ENCODE measurements at places on chromosomes 3 and 15. TPM values are rescaled to one million over a fixed set of nuclear protein-coding genes. Genes with fewer than 3 reads are reported as not detected.

GNAT1 gene
- not detected for total RNA-seq

SH2D7 gene
- total RNA-seq = not detected

PLCH1 gene
- 3.2 TPM for total RNA-seq

SEMA3B gene
- 29.5 TPM for total RNA-seq

BHLHE40 gene
- total RNA-seq = 47.2 TPM

CYP8B1 gene
- not detected for total RNA-seq

GOLGA6B gene
- total RNA-seq = not detected

GOLGA8J gene
- not detected for total RNA-seq

GOLGA6L7 gene
- total RNA-seq = not detected

FAM81A gene
- total RNA-seq = 3.0 TPM

NLGN1 gene
- 1.4 TPM for total RNA-seq

SCAMP5 gene
- 19.5 TPM for total RNA-seq

LIPH gene
- total RNA-seq = 1.9 TPM

RGMA gene
- 0.40 TPM for total RNA-seq

GRCh38 chr15:70096215-70097062 lies 1.3 kb downstream of the TLE3 start:
- no peak for DNase-seq

- DNase-seq = no peak
Measured at GRCh38 chr3:87413814-87414213, 137.4 kb upstream of the POU1F1 start.

DNA sequence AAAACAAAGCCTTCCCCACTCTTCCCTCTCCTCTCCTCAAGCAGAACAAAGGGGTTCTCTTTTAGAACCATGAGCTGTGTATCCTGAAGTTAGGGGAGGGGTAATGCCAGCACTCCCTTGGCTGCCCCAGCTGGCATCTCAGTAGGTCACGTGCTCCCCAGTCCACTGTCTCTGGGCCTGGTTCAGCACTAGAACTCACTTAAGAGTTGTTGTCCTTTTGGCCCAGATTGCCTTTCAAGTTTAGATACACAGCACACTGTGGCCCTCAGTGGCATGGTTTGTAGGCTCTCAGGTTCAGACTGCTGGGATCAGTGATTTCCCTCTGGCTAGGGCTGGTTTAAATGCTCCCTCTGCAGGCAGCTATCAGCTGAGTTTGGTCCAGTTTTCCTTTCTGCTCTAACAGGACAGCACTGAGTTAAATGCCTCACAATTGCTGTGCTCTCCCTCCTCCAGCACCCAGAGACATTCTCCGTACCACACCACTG lies 188.4 kb upstream of the ST8SIA2 start:
- DNase-seq = no peak

- DNase-seq = no peak
Measured at GRCh38 chr15:42344763-42345162, 14.5 kb upstream of the CAPN3 start.

- peak; percentile 81 for DNase-seq
Measured at GRCh38 chr15:22895465-22896190, 57.2 kb downstream of the NIPA2 start.

GRCh38 chr15:91128016-91128415 lies 28.0 kb downstream of the SV2B start:
- DNase-seq = no peak

DNA sequence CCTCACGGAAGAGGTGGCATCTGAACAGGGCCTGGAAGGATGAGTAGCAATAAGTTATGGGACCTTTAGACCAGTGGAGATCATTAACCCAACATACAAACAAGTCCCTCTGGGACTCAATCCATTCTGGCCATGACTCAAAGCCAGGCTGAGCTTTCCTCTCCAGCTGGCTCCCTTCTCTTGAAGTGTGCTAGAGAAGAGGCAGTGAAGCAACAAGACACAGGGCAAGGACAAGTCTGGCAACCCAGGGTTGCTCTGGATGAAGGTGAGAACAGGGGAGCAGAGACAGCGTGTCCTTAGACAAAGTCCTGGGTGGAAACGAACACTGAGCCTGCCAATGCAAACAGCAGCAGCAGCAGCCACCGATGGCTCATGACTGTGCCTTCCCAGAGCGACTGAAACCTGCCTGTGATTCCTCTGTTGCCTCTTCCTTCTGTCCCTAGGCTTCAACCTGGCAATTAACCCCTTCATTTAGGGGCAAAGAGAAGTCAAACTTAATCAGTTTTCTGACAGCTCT lies 86.8 kb downstream of the BDH1 start:
- DNase-seq = peak; percentile 76

DNA sequence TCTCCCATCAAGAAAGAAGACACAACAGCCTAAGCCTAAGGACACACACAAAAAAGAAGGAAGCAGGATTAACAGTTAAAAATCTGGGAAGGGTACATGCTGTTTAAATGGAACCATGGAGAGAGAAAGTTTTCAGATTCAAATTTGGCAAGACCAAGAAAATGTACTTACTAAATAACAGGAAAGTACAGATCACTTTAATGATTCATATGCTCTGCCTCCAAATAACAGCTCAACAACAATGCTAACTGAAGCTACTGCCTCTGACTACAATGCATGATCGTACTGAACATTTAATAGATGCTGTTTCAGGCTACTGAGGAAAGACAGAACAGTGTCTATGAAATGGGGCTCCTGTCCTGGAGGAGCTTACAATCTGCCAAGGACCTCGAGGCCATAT lies 8.4 kb upstream of the NMB start:
- no peak for DNase-seq

GRCh38 chr3:173096140-173096539 lies 44.9 kb downstream of the SPATA16 start:
- DNase-seq = no peak

DNA sequence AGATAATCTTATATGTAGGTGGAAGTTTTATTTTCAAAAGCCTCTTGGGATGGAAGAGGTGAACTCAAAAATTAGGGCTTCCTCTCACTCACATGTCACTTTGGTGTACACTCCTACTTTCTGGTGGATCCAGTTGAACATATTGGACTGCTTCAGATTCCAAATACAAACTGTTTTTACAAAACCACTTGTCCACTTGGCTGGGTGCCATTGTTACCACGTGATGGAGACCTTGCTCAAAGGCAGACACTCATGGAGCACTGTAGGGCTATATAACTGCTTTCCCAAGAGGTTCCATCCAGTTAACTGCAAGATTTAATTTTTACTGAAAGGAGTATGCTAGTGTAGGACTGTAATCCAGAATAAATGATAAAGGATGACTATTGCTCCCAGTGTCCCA lies 307.0 kb downstream of the EPHA6 start:
- no peak for DNase-seq

GRCh38 chr3:127690823-127691452 lies 18.2 kb downstream of the ABTB1 start:
- DNase-seq = no peak

DNA sequence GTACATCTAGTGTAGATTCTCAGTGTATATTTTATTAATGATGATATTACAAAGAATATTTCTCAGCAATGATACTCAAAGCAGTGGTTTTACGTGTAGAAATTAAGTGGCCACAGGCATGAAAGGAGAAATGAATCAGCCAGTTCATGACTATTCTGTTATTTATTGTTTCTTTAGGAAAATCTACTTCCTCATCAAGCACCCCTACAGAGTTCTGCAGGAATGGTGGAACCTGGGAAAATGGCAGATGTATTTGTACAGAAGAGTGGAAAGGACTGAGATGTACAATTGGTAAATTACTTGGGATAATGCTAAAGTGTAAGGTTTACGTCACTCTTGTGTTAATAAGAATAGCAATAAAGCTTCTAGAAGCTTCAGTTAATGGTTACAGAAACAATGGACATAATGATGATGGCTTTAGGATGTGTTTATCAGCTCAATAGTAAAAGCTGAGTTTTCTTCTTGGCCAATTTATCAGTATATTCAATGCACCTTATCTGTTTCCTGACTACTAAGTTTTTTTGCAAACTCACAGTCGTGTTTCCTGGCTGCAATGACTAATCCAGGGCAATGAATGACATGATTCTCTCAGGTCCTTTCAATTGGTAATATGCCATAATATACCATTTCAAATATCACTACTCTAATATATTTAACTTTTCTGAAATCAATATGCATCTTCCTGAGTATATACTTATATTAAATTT lies 20.2 kb downstream of the ADGRG7 start:
- no peak for DNase-seq

DNA sequence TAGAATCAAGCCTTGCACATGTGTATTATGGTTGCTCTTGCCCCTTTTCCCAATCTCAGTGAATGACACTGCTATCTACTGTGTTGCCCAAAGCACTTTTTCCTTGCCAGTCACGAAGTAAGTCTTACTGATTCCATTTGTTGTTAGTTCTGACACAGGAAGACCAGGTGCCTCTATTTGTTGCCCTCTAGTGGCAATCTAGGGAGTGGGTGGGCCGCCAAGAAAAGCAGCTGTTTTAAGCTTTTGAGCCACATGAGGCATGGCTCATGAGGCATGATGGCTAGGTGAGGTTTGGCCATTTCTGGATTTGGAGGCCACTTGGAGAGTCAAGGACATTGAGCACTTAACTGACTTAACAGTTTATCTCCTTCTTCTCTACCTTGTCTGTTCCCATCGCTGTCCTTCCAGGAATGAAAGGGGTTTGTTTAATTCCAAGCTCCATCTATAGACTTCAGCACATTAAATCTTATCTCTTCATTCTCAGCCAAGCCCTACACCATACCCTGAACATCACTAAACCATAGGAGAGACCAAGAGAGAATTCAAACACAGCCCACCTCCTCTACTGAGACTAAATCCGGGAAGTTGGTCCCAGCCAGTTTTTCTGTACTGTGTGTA lies 103.1 kb downstream of the HCN4 start:
- DNase-seq = no peak

DNA sequence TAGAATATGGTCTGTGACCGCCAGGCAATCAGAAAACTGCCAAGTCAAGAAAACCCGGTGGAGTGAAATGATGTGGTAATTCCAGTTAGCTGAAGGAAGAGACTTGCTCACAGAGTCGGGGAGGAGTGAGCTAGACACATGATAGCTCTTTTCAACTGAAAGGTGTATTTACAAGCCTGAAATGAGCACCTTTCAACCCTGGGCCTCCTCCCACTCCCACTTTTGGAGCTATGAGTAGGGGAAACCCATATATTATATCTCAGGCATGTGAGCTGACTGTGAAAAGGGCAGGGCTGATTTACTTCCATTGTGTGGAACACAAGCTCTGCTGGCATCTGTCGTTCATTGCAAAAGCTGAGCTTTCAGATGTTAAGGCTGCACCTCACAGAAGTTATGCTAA lies 960.2 kb downstream of the TUSC7 start:
- no peak for DNase-seq

DNA sequence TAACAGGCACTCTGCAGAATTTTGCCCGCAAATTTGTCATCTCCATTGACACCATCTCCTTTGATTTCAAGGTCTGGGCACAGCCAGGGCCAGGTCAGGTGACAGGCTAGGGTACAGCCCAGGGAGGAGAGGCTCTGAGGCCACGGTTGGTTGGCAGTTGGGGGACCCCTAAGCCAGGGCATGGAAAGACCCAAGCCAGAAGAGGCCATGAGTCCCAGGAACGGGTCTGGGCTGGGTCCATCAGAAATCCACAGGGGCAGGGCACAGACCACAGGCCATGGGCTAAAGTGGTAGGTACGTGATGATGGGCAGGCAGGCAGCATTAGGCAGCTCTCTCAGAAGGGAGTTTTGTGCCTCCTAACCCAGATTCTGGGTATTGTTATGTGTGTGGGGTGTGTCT lies 45.8 kb downstream of the SEMA3G start:
- DNase-seq = no peak

DNA sequence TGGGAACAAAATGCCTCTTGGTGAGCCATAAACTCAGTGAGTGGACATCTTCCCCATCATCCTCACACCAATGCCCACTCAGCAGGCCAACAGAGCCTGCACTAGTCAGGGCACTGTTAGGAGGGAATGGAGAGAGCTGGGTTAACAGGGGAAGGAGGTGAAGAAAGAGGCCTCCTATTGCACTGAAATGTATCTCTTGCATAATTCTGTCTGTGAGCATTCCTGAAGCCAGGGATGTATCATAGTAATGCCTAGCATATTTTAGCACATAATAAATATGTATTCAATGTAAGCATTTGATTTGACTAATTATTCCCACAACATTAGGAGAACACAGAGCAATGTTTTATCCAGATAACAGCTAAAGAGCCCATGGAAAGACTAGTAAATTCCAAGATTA lies 81.2 kb downstream of the ANO10 start:
- DNase-seq = no peak

- DNase-seq = no peak
Measured at GRCh38 chr3:187888701-187889100, 143.4 kb upstream of the BCL6 start.

GRCh38 chr15:93086791-93087190 lies 2.2 kb downstream of the RGMA start:
- DNase-seq = no peak

- DNase-seq = no peak
Measured at GRCh38 chr3:143311096-143311495, 191.5 kb downstream of the CHST2 start.

DNA sequence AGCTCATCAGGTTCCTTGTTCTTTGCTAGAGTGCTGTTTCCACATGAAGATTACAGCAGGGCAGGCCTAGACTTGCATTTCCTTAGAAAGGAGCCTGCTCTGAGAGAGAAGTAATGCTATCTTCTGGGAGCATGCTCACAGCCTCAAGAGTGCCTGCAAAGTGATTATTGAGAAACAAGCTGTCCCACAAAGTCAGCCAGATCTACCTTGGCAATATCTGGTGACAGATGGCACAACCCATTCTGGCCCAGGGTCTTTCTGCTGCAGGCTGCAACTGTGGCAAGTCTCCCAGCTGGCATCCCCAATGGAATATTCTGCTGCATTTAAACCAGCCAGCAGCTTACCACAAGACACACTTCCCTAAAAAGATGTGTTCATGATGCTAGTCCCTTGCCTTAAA lies 29.3 kb downstream of the MTMR10 start:
- no peak for DNase-seq

- DNase-seq = no peak
Measured at GRCh38 chr3:143203848-143204247, 84.3 kb downstream of the CHST2 start.

DNA sequence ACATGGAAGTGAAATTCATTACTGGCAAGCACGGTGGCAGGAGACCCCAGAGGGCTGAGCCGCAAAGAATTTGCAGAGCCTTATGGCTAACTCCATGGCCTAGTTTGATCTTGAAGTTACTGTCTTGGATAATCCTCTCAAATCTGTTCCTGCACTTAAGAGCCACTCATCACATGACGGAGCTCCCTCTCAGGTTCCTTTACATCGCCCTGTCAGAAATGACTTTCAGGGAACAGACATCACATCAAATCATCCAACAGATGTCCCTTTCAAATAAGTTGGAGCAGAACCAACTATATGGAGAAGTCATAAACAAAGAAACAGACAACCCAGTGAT lies 328.8 kb upstream of the THBS1 start:
- no peak for DNase-seq

DNA sequence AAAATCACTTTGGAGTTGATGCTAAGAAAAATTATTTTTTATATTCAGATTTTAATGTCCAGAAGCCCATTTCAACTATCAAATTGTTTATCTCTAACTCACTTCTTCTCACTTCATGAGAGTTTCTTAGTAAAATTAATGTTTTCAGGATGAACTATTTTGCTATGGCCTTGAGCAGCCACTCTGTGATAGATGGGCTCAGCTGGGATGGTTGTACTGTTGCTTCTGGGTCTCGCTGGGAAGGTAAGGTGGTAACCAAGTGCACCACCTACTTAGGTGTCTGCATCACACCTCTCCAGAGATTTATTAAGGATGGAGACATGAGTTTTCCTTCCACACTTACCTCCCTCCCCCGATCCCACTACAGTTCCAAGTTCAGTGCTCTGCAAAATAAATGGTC lies 110.3 kb upstream of the ATP2B2 start:
- DNase-seq = no peak

- no peak for DNase-seq
Measured at GRCh38 chr15:99250494-99250856, 806 bp upstream of the LRRC28 start.

- DNase-seq = no peak
Measured at GRCh38 chr3:36814776-36815175, 50.4 kb upstream of the DCLK3 start.

All from epithelial cell of proximal tubule (primary cell).